ENCODE measurements at places on chromosomes 7 and 10.

DNA sequence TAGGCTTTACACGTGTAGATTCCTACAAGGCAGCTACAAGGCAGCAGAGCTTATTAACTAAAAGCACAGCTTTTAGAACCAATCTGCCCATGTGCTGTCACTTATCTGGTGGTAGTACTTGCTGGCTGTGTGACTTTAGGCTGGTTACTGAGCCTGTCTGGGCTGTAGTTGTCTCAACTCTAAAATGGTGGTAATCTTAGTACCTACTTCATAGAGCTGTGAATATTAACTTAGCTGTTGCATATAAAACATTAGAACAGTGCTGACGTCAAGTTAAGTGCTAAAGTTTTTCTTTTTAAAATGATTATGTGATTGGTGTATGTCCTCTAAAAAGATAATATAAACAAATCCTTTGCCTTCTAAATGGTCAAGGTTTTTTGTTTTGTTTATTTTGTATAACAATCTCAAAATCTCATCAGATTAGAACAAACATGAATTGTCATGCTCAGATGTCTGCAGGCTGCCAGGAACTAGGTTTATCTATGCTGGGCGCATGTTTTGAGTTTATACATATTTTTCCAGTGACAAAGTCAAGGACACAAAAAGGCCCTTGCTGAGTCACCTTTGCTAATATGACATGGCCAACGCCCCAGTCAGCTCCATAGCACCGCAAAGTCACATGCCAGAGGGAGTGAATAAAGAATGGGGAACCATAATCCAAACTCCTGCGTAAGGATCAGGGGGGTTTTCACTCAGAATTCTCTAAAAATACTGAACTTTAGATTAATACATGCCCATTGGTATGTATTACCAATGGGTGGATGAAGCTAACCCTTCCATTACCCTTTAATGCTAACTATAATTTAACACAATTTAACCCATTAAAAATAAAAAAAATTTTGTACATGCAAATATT is 39.8 kb upstream of the ARL4A start:
- DNase-seq: no peak

- DNase-seq: no peak
Measured at GRCh38 chr10:108545921-108546320, 1377.4 kb downstream of the XPNPEP1 start.

GRCh38 chr7:127367679-127368078 is 24.8 kb downstream of the ZNF800 start:
- DNase-seq: no peak

- no peak for DNase-seq
Measured at GRCh38 chr7:89332026-89332425, 536.5 kb upstream of the TEX47 start.

- no peak for DNase-seq
Measured at GRCh38 chr7:120775755-120776154, 82.2 kb downstream of the TSPAN12 start.

DNA sequence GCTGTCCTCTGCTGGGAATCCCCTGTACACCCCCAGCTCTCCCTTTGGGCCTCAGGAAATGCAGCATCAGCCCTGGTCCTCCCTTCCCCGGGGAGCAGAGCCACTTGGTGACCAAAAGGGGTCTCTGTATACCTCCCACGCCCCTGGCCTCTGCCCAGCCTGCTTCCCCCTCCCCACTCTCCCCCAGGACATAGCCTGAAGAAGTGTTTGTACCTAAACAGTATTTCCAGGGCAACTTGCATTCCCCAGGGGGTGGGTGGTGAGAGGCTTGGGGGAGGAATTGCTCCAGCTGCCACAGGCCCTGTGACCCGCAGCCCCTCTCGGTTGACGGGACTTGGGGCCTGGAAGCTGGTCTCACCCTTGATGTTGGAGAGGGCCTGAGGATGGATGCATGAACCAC is 39.3 kb downstream of the TMEM270 start:
- DNase-seq: no peak

DNA sequence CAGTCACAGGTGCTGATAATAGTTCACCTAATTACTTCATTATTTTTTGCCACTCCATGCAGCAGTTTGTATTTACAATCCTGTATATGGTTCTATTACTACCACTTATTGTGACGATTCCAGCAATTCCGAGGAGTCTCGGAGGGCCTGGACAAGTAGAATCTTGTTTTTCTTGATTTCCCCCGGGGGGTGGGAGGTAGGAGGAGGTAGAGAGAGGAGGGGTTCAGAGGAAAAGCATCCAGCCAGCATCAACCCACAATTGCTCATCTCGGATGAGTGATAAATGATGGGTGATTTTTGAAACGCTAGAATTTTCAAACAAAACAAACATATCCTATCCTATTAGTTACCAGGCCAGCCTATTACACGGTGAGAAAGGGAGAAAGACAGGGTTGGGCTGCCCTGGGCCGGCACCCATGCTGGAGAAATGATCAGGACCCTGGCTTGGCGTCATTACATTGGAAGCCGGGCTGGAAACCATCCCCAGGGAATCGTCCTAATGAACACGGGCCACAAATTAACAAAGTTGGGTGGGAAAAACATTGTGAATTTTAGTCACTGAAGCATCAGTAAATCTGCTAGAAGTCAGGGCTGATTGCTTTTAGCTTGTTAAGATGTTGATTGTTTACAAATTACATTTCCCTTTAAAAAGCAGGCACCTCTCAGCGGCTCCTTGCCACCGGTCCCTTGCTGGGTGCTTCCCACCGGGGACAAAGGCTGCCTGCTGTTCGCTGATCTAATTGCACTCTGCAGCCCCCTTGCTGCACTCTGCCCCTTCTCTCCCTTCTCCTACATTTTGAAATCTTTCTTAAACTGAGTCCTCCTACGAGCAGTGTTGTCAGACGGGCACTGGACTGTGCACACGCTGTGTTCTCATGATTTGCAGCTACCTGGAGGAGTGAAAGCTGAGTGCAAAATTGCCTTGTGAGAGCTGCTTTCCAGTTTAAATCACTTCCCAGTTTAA is 95.5 kb downstream of the FAM204A start:
- DNase-seq: no peak

- no peak for DNase-seq
Measured at GRCh38 chr7:83032195-83032594, 130.5 kb downstream of the PCLO start.

DNA sequence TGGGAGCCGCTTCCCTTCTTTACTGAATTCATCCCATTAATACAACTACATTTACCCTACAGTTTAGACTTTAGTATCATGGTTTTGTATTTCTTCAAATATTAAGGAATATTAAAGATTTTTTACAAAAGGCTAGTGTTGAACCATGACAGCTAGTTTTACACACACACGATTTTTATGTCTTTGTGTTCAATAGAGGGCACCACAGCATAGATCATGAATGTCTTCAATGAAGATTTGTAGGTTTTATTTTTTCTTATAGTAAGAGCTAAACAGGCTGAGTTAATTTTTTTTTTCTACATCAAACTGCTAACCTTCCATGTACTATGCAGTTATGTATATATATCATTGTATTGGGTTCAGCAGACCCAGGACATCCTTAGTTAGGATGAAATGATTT is 76.9 kb downstream of the SNX10 start:
- DNase-seq: no peak

GRCh38 chr7:98617960-98618418 is 904 bp downstream of the NPTX2 start:
- DNase-seq: no peak

DNA sequence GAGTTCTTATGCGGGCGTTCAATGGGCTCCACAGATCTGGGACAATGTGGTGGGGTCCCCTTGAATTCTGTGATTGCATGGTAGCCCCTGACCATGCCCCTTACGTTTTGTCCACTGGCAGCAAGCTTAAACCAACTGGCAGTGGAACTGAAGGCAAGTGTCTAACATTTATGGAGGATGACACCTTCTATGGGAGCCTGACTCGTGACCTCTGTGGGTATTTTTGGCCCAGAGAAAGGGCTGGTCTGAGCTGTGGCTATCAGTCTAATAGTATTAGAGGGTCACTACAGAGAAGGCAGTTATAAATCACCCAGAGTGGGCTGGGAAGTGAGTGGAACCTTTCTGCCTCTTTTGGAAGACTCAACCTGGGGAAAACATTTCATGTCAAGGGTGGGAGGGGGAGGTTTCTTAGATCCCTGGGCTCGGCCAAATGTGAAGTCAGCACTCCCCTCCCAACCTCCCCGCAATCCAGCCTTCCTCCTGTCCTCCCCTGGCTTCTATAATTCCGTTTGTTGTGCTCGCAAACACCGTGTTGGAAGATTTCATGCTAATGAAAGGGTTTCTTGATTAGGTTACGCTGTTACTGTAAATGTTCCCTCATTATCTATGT is 322.7 kb downstream of the RPS24 start:
- DNase-seq: no peak

- DNase-seq: no peak
Measured at GRCh38 chr7:149422914-149423301, 38.0 kb downstream of the ZNF777 start.

GRCh38 chr7:44460325-44460724 is 30.1 kb downstream of the NUDCD3 start:
- peak; percentile 76 for DNase-seq

DNA sequence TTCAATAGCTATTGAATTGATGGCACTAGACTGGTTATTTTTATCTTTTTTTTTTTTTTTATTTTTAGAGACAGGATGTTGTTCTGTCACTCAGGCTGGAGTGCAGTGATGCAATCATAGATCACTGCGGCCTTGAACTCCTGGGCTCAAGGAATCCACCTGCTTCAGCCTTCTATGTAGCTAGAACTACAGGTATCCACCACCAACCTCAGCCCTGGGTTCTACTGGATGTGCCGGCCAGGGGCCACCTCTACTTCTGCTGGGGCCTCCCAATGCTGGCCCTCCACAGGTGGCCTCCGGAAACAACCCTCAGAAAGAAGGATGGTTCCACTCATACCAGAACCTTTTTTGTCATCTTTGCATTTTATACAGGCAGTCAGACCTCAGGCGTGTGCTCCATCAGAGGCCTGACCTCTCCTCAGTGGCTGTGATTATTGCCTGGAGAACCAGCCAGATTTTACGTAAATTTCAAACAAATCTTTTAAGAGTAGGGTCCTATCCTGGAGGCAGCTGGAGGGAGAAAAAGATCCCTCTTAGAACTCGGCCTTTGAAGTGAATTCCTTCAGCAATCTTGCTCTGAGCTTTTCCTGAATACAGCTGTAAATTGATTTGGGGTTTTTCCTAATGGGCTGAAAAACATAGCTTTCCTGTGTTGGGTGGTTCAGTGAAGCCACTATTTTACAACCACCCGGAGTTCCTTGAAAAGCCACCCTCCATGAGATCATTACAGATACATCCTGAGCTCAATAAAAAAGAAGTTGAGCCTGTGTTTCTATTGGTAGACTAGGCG is 110.0 kb downstream of the SPAG6 start:
- DNase-seq: no peak

DNA sequence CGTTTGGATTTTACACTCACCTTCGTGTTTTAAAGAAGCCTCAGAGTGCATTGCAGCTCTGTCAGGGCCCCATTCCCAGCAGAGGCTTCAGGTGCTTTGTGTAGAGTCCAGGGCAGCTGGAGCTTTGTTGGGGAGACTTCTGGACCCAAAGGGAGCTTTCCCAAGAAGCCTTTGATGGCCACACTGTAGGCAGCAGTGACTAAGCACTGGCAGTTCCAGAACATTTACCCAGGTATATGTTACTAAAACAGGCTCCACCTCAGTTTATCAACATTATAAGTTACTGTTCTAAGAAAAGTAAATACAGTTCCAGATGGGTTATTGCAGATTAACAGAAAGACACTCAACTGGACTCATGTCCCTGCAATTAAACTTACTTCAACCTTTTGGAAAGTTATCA is 66.8 kb downstream of the LANCL2 start:
- DNase-seq: no peak

GRCh38 chr10:101464599-101464998 is 110.6 kb downstream of the BTRC start:
- no peak for DNase-seq

Measured in DND-41 (cell line).